Neural progenitor cell (in vitro differentiated cells): ENCODE measurements at places on chromosomes 4 and X. TPM values are rescaled to one million over a fixed set of nuclear protein-coding genes. Genes with fewer than 3 reads are reported as not detected.

The MAGEB2 gene
- not detected in 2 replicates for total RNA-seq

DNA sequence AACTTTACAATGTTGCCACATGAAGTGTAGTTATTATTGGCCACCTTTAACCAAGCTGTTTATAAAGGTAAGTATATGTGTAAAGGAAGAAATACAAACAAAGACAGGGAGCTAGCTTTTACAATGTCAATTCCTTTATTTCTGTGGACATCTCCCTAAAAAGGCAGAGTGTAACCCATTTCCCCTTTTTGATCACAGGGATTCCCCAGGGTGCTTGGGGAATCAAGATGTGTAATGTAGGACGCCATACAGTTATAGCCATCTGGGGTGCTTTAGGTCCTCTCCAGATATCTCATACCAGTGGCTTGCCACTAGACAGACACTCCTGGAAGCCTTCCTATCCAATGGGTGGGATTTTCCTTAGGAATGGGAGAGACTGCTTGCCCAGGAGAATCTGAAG is 4.2 kb upstream of the CUL4B start:
- no peak for DNase-seq

- peak; percentile 42 for DNase-seq
Measured at GRCh38 chr4:47705326-47705981, 132.4 kb downstream of the CORIN start.

DNA sequence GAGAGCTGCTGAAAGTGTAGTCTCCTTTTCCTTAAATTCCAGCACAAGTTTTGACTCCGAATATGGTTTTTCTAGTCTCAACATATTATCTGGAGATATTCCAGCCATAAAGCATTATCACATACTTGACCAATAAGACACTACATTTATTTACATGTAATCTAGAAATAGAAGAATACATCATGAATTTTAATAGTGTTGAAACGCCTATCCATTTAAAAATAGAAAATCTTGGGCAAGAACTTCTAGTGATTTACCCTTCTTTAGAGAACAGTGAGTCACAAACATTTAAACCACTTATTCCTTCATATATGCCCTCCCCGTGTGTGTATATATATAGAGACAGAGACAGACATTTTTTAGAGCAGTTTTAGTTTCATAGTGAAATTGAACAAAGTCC is 161.5 kb downstream of the SOWAHB start:
- no peak for DNase-seq

DNA sequence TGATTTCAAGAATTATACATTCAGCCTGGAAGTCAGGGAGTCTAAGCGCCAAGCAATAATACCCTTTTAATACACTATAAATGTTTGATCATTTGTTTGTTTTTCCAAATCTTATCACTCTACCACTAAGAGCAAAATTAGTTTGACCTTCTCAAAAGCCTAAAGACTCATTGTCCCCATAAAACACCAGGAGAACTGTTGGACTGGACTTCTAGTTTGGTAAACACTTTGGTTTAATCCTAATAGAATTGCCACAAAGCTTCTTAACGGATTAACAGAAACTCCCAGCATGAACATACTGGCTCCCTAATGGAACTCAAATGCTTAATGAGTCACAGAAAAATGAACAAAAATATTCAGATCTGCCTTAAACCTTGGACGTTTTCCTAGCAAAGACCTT is 34.9 kb downstream of the SYTL5 start:
- peak; percentile 45 for DNase-seq

GRCh38 chrX:110569506-110569905 is 210.9 kb downstream of the RTL9 start:
- no peak for DNase-seq

- no peak for DNase-seq
Measured at GRCh38 chr4:95949136-95949765, 109.4 kb downstream of the PDHA2 start.
